ENCODE measurements at places on chromosomes 5 and 9. TPM values are rescaled to one million over a fixed set of nuclear protein-coding genes. Genes with fewer than 3 reads are reported as not detected.

DNA sequence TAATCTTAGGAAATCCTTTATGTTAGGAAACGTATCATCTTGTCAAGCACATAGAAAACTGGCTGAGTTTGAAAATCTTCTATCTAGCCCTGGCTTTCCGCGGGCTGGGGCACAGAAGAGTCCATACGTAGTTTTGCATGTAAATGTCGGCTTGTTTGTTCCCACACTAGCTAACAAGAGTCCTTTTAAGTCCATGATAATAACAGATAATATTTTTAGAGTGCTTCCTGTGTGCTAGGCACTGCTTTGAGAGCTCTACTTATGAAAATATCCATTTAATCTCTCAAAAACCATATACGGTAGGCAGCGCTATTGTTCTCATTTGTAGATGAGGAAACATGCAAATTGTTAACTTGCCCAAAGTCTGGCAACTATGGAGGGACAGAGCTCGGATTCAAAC lies 40.5 kb downstream of the FYB1 start:
- no peak for DNase-seq
- peak overlapping the region; percentile 84 for H3K27ac ChIP-seq
- H3K4me1 ChIP-seq = peaks cover 83% of the 10 kb centered on the region
- H3K27me3 ChIP-seq = no peaks in the 10 kb centered on the region
- H3K4me3 ChIP-seq = peak overlapping the region; percentile 69

DNA sequence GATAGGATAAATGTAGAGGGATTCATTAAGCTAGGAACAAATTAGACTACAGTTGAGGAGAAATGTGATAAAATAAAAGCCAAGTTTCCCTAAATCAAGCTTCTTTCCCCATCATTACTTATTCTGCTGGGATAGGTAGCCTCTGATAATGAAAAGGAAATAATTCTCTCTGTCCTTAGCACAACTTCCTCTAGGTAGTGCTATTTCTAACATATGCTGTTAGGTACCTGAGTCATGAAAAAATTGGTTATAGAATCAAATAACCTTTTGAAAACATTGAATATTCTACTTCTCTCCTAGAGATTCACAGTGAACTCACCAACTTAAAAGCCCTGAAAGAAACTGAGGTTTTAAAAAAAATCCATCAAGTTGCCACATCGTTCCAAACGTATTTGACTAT lies 1793.1 kb downstream of the EFNA5 start:
- H3K27me3 ChIP-seq = no peaks in the 10 kb centered on the region
- H3K27ac ChIP-seq = no peak overlapping the region
- no peak overlapping the region for H3K4me3 ChIP-seq
- H3K4me1 ChIP-seq = no peaks in the 10 kb centered on the region
- H3K36me3 ChIP-seq = no peaks in the 10 kb centered on the region

- no peaks in the 10 kb centered on the region for H3K36me3 ChIP-seq
- no peak for DNase-seq
- peaks cover 3% of the 10 kb centered on the region for H3K27me3 ChIP-seq
- no peak overlapping the region for H3K4me3 ChIP-seq
- no peak overlapping the region for H3K27ac ChIP-seq
Observed at GRCh38 chr5:73826301-73827105, 200.5 kb downstream of the ARHGEF28 start.

- no peaks in the 10 kb centered on the region for H3K27me3 ChIP-seq
- peak overlapping the region; percentile 98 for H3K27ac ChIP-seq
- H3K36me3 ChIP-seq = peaks cover 99% of the 10 kb centered on the region
- peaks cover 63% of the 10 kb centered on the region for H3K4me1 ChIP-seq
- H3K4me3 ChIP-seq = peak overlapping the region; percentile 67
- peak; percentile 71 for DNase-seq
Observed at GRCh38 chr5:175517824-175518450, 39.6 kb downstream of the SFXN1 start.

DNA sequence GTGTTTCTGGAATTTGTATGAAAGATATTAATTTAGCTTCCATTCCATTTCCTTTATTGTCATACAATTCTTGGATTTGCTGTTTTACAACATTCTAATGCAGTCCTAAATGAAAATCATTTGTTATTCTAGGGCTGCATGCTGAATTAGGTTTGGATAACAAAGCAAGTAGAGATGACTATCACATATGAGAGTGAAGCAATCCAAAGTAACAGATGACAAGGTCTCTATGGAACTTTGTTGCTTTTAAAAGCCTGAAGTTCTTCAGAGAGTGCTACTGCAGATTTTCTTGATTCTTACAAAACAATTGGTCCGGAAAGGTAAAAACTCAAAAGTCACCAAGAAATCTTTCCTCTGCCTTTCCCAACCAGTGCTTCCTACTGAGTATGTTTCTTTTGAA lies 56.9 kb upstream of the VCAN start:
- no peak overlapping the region for H3K4me3 ChIP-seq
- H3K27ac ChIP-seq = no peak overlapping the region
- DNase-seq = no peak
- no peaks in the 10 kb centered on the region for H3K4me1 ChIP-seq

The SHROOM1 gene
- total RNA-seq = 9.3 TPM

GRCh38 chr9:4425319-4426045 lies 64.8 kb upstream of the SLC1A1 start:
- H3K27me3 ChIP-seq = peaks cover 6% of the 10 kb centered on the region
- no peak overlapping the region for H3K27ac ChIP-seq
- H3K36me3 ChIP-seq = no peaks in the 10 kb centered on the region
- no peak overlapping the region for H3K4me3 ChIP-seq
- H3K4me1 ChIP-seq = peaks cover 11% of the 10 kb centered on the region

DNA sequence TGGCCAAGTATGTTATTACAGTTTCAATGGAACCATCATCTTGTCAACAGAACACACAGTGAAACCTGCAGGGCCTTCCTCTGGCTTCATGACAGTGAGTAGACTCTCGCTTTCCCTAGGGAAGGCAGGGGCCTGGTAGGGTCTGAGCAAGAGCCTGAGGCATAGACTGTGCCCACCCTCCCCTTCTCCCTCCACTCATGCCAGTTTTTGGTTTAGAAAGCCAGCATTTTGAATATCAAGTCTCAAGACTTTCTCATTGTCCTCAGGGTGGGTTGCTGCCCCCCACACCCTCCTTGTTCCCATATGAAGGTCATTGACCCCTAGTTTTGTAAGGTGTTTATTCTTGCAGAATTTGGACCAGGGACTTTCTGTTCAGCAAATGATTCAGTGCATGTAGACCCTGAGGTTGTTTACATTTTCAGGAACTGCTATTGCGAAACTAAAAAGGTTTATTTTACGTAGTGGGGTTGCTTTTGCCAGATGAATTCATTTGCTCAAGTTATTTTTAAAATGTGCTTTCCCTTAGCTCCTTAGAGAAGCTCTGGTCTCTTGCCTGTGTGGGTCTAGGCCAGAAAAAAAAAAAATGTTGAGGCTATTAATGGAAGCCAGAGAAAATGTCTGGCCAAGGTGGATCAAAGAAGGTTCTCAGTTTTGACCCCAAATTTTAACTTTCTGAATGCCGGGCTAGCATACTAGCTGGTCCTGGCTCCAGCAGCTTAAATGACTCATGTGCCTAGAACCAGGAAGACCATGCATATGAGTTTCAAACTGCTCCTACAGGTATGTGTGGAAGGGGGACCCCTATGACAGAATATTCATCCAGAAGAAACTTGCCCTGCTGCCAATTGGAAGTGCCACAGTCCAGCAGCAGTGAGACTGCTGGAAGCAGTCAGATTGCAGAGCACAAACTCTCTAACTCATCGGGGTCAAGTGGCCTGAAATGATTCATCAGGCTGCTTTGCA lies 10.1 kb upstream of the MOB3B start:
- DNase-seq = no peak
- H3K36me3 ChIP-seq = peaks cover 5% of the 10 kb centered on the region
- no peak overlapping the region for H3K27ac ChIP-seq
- no peaks in the 10 kb centered on the region for H3K4me1 ChIP-seq
- no peak overlapping the region for H3K4me3 ChIP-seq

DNA sequence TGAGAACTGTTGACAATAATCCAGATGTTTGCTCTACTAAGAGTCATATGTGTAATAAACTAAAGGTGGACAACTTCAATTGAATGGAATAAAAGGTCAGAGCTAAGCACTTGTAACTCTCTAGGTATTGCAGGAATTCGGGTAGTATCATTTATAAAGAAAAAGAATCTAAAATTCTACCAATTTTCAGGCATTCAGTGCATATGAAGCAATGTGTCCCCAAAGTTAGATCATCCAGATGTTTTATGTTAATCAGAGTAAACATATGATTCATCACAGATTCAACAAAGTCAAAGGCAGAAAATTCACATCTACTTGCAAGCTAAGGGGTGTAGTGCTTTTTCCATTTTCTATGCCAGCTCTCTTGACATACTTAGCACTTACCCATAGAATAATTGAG lies 477.1 kb downstream of the PDE4D start:
- no peaks in the 10 kb centered on the region for H3K4me1 ChIP-seq
- no peak overlapping the region for H3K4me3 ChIP-seq
- H3K27ac ChIP-seq = no peak overlapping the region
- peaks cover 7% of the 10 kb centered on the region for H3K27me3 ChIP-seq

The GPR151 gene
- total RNA-seq = not detected
